Foreskin keratinocyte (primary cell): ENCODE measurements at places on chromosomes 4 and X. TPM values are rescaled to one million over a fixed set of nuclear protein-coding genes. Genes with fewer than 3 reads are reported as not detected.
A peak's percentile ranks its signal among the peaks of the same experiment; 100 is the strongest.

The SYP gene
- total RNA-seq: 0.20 and 0.28 TPM in 2 replicates

The SLC6A14 gene
- under 0.01 and 0.20 TPM in 2 replicates for total RNA-seq

The PRDM5 gene
- 9.0 and 10.9 TPM in 2 replicates for total RNA-seq

The PDCL2 gene
- total RNA-seq: not detected in 2 replicates

The MAGED2 gene
- total RNA-seq: 88.6 and 119 TPM in 2 replicates

The PHOX2B gene
- total RNA-seq: not detected in 2 replicates

The SPINK2 gene
- not detected in 2 replicates for total RNA-seq

The CFAP99 gene
- total RNA-seq: not detected in 2 replicates

The BMPR1B gene
- 0.10 and 0.21 TPM in 2 replicates for total RNA-seq

The STIM2 gene
- 18.0 and 18.7 TPM in 2 replicates for total RNA-seq

The SASH3 gene
- total RNA-seq: not detected in 2 replicates

The TMPRSS11B gene
- total RNA-seq: not detected in 2 replicates

DNA sequence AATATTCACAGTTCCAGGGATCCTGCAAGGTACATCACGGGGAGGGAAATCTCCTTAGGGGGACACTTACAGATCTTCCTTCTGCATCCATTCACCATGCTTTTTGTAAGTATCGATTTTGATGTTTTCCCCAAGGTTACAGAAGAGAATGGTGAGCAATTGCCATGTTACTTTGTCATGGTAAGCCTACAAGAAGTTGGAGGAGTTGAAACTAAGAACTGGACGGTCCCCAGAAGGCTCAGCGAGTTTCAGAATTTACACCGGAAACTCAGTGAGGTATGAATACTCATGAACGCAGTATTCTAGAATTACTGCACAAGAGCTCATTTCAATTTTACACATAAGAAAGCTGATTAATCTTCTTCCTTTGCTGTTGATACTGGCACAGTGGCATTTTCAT is 53.9 kb downstream of the LRP2BP start:
- DNase-seq: no peak

DNA sequence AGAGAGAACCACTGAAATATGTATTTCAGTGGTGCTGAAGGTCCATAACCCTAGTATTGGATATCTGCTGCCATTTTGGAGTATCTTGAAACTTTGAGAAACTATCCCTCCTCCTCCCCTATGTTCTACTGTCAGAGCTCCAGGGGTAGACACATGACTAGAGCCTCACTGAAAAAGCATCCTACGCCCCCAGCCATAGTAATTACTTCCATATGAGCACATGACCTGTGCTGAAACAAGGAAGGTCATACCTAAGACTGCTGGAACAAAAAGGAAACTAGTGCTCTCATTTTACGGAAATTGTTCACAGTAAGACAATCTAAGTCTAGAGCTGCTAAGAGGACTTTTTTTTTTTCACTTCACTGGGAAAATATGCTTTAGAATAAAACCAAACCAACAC is 42.0 kb upstream of the MAPK10 start:
- no peak for DNase-seq

- DNase-seq: peak; percentile 94
Measured at GRCh38 chr4:77695774-77696173, 90.2 kb downstream of the CXCL13 start.

GRCh38 chr4:52823702-52824092 is 38.4 kb upstream of the RASL11B start:
- DNase-seq: no peak

- DNase-seq: no peak
Measured at GRCh38 chrX:132423323-132423722, 65.5 kb downstream of the MBNL3 start.

- DNase-seq: no peak
Measured at GRCh38 chrX:69279234-69279633, 114.0 kb upstream of the PJA1 start.

- DNase-seq: no peak
Measured at GRCh38 chr4:98341309-98341708, 80.1 kb downstream of the RAP1GDS1 start.

DNA sequence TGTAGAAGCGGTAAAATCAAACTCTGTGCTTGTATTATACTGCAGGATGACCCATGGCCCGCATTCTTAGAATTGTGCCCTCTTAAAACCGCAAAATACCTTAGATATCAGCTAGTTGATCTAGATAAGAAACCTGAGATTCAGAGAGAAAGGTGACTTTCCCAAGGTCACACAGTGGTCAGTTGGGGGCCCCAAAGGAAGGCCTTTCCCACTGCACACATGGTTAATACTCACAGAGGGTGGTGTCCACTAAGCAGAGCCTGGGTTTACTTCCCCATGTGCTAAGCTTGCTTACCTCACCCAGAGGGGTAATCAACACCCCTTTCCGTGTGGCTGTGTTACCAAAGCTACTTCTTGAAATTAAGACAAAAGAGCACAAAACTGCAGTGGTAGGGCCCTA is 66.3 kb downstream of the RBM47 start:
- DNase-seq: no peak

DNA sequence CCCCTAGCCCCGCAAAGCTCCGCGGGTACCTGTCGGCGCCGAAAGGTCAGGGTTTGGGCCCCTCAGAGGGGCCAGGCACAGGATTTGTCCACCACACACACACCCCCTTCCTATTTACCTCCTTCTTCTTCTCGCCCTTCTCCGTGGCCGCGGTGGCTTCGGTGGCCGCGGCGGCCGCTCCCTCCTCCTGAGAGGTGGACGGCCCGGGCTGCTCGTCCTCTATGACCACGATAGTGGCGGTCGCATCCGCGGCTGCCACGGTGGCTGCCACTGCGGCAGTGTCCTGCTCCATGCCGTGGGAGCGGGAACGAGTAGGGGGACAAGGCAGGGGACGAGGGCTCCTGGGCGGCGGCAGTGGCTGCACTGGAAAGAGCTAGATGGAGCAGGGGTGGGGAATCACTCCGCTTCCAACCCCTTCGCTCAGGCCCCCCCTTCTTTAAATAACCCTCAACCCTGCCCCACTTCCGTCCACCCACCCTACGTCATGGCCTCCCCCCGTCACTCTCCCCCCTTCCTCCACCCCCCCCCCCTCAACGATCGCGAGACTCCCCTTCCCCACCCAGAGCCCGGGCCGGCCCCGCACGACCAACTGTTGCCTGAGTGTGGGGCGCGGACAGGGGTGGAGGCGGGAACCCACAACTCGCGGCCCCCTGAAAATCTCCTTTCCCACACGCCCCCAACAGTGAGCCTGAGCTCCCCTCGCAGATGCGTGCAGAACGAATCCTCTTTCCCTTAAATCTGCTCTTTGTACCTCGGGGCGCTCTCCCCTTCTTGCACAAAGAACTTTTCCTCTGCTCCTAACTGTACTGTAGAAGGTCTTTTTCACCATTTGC is at the start of gene SMARCA1:
SMARCA1 (minus strand) TSS at position 412 of the 833 bp plus-strand sequence; CDS start at position 292, 120 bp downstream.
- DNase-seq: no peak

- no peak for DNase-seq
Measured at GRCh38 chr4:56723659-56724230, 42.6 kb upstream of the HOPX start.

- DNase-seq: peak; percentile 71
Measured at GRCh38 chr4:27154706-27155105, 294.1 kb downstream of the STIM2 start.

DNA sequence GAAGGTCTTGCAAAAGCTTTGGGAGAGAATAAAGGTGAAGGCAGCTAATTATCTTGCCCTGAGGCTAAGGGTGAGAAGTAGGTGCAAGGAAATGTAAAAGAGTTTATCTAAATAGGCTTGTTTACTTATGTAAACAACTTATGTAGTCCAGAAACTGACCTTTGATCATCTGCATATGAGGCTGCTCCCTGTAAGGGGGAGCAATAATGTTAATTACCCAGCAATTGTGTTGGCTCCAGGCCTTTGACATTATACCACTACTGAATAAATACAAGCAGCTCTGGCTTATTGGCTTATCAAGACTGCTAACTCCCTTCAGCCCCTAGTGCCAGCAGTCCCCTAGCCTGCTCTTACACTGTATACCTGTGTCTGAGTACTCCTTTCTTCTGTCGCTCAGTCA is 303.7 kb upstream of the GNPDA2 start:
- DNase-seq: no peak

DNA sequence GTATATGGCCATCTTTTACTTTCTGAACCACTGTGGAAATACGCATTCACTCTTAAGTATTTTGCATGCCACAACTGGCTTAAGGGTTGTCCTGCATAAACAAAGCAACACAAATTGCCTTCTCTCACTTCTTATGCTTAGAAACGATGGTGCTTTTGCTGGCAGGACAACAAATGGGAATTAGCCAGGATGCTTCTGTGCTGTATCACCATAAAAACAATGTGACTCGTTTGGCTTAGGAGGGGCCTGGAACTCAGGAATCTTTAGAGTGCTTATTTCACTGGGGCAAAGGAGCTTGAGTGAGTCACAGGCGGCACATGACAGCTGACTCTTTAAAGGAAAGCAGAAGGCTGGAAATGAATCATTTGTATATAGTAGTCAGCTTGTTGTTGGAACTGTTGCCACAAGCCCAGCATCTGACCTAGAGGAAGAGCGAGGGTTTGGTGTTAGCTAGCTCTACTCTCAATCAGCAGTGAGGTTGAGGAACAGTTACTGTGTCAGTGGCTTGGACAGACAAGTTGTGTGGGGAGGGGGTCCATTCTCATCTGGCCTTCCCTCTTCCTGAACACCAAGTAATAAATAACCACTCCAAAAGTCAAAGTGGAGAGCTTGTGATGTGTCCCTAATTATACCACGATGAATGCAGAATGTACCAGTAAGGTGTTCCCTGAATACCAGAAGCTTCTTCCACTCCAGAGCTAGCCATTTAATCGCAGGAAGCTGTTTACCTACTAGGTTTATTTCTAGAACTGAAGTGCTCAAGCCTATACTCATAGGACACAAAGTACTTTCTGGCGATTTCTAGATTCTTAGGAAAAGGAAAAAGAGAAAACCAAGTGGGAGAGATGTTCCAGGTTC is 293.1 kb downstream of the CAMK2D start:
- peak; percentile 100 for DNase-seq

DNA sequence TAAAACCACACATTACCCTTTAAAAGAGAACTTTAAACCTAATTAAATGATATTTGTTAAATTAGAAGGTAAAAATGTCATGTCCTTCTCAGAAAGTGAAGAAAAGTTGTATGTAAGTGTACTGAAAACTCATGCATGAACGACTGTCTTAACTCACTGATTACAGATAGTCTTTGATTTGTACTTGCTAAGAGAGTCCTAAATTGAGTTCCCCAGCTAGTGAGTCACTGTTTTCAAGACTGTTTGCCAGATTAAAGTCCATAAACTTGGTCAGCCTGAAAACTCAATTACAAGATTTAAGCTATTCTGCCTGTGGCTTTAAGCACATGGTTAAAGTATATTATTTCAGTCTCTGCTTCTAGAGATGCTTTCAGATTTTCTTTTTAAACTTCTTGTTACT is 124.9 kb upstream of the ZCCHC13 start:
- DNase-seq: peak; percentile 2

GRCh38 chrX:27751976-27752375 is 55.8 kb upstream of the MAGEB10 start:
- no peak for DNase-seq

- peak; percentile 16 for DNase-seq
Measured at GRCh38 chr4:29711226-29711625, 1008.9 kb upstream of the PCDH7 start.

- DNase-seq: no peak
Measured at GRCh38 chr4:71945791-71946190, 86.0 kb upstream of the NPFFR2 start.

GRCh38 chrX:14361435-14361834 is 167.9 kb upstream of the GLRA2 start:
- DNase-seq: no peak

GRCh38 chr4:88979276-88979675 is 77.7 kb downstream of the FAM13A start:
- DNase-seq: no peak

DNA sequence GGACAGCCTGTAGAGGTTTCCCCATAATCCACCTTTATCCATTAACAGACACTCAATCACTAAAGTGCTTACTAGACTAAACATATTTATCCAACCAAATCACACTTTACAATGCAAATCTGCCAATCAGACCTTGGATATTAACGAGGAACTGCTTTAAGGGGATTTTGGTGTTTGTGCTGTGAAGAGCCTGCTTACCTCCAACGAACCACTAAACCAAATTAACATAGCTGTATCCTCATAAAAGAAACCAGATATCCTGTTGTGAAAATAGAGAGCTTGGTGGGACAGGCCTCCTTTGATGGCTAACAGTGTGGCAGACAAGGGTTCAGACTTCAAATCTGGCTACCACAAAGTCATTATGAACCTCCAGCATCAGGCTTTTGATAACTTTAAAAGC is 252.6 kb upstream of the HAND2 start:
- no peak for DNase-seq

DNA sequence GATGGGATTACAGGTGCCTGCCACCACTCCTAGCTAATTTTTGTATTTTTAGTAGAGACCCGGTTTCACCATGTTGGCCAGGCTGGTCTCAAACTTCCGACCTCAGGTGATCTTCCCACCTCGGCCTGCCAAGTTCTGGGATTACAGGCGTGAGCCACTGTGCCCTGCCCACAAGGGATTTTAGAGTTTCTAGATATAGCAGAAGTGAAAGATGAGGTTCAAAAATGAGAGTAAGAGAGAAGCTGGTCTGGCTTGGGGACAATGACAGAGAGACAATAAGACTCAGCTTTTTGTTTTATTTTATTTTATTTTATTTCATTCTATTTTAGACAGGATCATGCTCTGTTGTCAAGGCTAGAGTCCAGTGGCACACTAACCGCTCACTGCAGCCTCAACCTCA is 30.6 kb downstream of the TRIM61 start:
- no peak for DNase-seq

- DNase-seq: no peak
Measured at GRCh38 chr4:183017962-183018361, 81.1 kb upstream of the WWC2 start.

- peak; percentile 51 for DNase-seq
Measured at GRCh38 chrX:124373348-124373747, 27.0 kb downstream of the SH2D1A start.

GRCh38 chrX:98068024-98068580 is 1184.4 kb downstream of the RPA4 start:
- DNase-seq: peak; percentile 4

DNA sequence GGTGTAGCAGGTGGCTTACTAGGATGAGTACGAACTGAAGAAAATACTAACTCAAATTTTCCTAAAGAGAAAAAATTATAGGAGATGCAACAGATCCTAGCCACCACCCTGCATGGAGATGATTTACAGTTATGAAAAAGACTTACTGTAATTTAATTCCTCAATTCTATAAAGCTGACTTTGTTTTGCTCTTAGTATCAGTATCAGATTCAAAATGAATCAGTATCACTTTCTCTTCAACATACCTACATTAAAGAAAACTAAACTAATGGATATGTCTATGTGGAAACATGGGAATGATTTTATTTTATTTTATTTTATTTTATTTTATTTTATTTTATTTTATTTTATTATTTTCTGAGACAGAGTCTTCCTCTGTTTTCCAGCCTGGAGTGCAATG is 525.8 kb downstream of the NLGN4X start:
- no peak for DNase-seq

GRCh38 chrX:29842552-29842951 is 372.8 kb upstream of the MAGEB2 start:
- DNase-seq: no peak

GRCh38 chrX:44874420-44875184 is 1.6 kb downstream of the KDM6A start:
- peak; percentile 15 for DNase-seq
